ENCODE measurements at places on chromosomes 5 and 9. TPM values are rescaled to one million over a fixed set of nuclear protein-coding genes. Genes with fewer than 3 reads are reported as not detected.

ABO gene
- total RNA-seq = not detected

IL9 gene
- not detected for total RNA-seq

ZFP2 gene
- total RNA-seq = 0.60 TPM

C5orf63 gene
- 5.9 TPM for total RNA-seq

AKNA gene
- total RNA-seq = 9.3 TPM

NUP155 gene
- 27.7 TPM for total RNA-seq

ZNF879 gene
- total RNA-seq = 2.0 TPM

MZB1 gene
- total RNA-seq = not detected

BSPRY gene
- total RNA-seq = not detected

IFNB1 gene
- total RNA-seq = 0.13 TPM

RUSC2 gene
- 47.0 TPM for total RNA-seq

RASA1 gene
- total RNA-seq = 34.7 TPM

DBH gene
- total RNA-seq = not detected

ATP10B gene
- total RNA-seq = not detected

ANKRD33B gene
- total RNA-seq = 6.9 TPM

STING1 gene
- total RNA-seq = 120 TPM

MYOZ3 gene
- 0.05 TPM for total RNA-seq

HTR1A gene
- total RNA-seq = not detected

FOXD4L5 gene
- not detected for total RNA-seq

PHF24 gene
- total RNA-seq = not detected

PCDHGA2 gene
- total RNA-seq = 0.79 TPM

EQTN gene
- total RNA-seq = not detected

TRIM36 gene
- total RNA-seq = 1.7 TPM

MEGF10 gene
- 0.15 TPM for total RNA-seq

SURF4 gene
- total RNA-seq = 222 TPM

SPOCK1 gene
- total RNA-seq = 2.2 TPM

SPAAR gene
- total RNA-seq = 26.6 TPM

TAF11L5 gene
- not detected for total RNA-seq

ADAMTS2 gene
- total RNA-seq = 0.30 TPM

GGTA1 gene
- 0.13 TPM for total RNA-seq

DCANP1 gene
- total RNA-seq = not detected

ZFP37 gene
- total RNA-seq = 0.60 TPM

ACOT12 gene
- not detected for total RNA-seq
